ENCODE measurements at places on chromosomes 1 and 21.

GRCh38 chr21:38921511-38922251 is 116.0 kb downstream of the ETS2 start:
- no peak for DNase-seq

- DNase-seq = peak; percentile 28
Observed at GRCh38 chr1:207243442-207244408, 77.8 kb upstream of the CD55 start.

DNA sequence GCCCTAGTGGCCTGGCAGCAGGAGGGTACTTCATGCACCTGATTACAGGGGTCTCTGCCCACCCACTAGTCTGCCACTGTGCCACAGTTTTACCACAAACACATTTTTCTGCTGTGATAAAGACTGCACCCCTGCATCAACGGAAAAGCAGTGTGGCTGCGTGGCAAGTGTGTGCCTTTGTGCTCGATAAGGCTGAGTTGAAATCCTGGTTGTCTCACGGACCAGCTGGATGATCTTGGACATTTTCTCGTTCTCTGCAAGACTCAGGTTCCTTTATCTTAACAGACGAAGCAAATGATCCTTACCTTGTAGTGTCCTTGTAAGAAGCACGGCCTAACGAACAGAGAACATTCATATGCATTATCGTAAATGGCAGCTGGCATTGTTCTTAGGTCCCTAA is 10.2 kb downstream of the GRHL3 start:
- no peak for DNase-seq

GRCh38 chr1:95138223-95138622 is 21.1 kb downstream of the TLCD4 start:
- no peak for DNase-seq

- DNase-seq = no peak
Observed at GRCh38 chr1:74470251-74470650, 42.2 kb downstream of the LRRC53 start.

GRCh38 chr1:93824834-93825233 is 54.2 kb downstream of the DNTTIP2 start:
- DNase-seq = no peak

DNA sequence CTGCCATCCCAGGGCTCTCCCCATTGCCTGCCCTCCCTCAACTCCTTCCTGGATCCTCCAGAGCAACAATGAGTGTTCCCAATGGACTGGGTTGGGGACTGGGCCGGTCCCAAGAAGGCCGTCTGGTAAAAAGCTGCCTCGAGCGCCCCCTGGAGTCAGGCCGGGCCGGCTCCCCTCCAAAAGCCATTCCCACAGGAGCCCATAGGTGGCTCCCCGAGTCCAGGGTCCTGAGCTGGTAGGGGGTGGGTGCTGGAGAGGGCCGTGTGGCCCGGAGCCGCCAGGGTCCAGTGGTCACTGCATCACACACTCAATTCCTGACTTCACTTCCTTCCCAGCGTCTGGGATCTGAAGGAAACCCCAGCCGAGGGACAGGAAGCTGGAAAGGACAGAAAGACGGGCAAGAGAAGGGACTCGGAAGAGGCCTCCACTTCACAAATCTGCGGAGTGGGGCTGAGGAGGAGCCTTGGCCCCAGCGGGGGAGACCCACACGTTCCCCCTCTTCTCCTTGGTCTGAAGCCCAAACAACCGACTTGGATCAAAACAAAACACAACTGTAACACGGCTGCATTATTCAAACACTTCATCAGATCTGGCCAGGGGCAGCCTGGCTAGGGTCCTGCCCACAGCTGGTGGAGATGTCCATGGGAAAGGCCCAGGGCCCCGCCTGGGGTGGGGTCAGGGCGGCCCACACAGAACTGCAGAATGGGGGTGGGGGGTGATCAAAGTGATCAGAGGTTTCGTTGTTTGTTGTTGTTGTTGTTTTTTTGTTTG is 10.9 kb upstream of the ALDH4A1 start:
- peak; percentile 74 for DNase-seq

DNA sequence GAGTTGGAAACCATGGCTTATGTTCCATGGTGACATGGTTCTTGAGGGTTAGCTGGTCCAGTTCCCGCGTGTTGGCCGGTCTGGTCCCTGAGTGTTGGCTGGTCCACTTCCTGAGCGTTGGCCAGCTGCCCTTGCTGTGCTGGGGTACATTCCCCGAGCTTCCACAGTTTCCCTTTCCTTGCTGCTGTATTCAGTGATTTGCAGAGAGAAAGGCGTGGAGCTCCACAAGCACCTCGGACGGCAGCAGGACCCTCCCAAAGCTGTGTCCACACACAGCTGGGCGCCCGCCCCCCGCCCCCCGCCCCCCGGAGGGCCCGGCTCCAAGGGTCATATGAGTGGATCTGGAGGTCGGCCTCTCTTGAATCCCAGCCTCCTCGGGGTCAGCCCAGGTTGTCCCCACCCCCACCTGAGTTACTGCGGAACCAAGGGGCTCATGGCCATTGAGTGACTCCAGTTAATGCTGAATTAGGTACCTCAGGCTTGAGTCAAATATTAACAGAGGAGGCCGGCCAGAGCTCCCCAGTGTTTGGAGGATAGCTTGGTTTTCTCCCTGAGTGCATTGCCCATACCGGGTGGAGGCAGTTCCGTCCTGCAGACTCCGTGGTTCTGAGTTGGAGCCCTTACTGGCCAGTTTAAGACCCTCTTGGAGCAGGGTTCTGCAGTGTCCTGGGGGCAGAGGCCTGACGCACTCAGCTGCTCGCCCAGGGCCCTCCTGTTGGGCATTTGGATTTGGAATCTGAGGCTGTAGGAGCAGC is 18.4 kb downstream of the COL18A1 start:
- DNase-seq = no peak

DNA sequence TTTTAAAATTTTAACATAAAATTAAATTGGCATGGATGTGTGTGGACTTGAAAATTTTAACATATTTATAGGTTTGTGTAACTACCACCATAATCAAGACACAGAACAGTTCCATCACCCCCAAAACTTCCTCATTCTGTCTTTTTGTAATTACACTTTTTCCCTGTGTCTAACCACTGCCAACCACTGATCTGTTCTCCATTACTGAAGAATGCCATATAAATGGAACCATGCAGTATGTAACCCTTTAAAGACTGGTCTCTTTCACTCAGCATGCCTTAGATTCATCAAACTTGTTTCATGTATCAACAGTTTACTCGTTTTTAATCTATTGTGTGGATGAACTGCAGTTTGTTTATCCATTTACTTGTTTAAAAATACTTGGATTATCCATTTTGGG is 13.0 kb upstream of the AHCYL1 start:
- no peak for DNase-seq

- DNase-seq = no peak
Observed at GRCh38 chr1:66767626-66768025, 15.4 kb downstream of the DYNLT5 start.

DNA sequence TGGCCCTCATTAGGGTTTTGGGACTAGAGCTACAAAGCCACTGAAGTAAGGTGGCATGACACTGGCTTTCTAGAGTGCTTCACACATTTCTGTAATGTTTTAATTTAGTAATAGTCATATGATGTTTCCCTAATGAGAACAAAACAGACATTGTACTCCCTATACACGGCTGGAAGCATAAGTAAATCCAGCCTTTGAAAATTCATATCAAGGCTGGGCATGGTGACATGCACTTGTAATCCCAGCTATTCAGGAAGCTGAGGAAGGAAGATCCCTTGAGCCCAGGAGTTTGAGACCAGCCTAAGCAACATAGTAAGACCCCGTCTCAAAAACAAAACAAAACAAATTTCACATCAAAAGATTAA is 7.4 kb downstream of the USP48 start:
- DNase-seq = no peak

DNA sequence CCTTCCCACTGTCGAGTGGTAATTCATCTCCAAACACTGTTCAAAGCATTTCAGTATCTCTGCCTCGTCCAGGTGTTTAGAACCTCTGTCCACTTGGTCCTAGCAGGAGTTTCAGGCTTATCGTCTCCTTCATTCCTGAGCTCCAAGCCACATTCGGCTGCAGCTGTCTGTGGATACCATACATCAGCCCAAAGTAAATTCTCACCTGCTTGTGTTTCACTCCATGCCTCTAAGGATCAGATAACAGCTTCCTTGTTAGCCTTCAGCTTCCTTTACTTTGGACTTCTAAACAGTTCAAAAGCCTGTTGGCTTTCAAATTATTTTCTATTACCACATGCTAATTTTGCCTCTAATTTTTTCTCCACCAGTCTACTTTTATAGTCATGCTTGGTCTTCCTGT is 219.0 kb upstream of the L1TD1 start:
- DNase-seq = no peak

- peak; percentile 12 for DNase-seq
Observed at GRCh38 chr1:168637350-168637991, 61.1 kb downstream of the XCL1 start.

- peak; percentile 60 for DNase-seq
Observed at GRCh38 chr1:63908016-63908415, 134.2 kb downstream of the ROR1 start.

GRCh38 chr1:28309702-28310101 is 19.1 kb upstream of the MED18 start:
- DNase-seq = no peak

GRCh38 chr1:214022229-214022791 is 34.5 kb downstream of the PROX1 start:
- no peak for DNase-seq

GRCh38 chr1:155978973-155979429 is 654 bp upstream of the ARHGEF2 start:
- DNase-seq = peak; percentile 32

DNA sequence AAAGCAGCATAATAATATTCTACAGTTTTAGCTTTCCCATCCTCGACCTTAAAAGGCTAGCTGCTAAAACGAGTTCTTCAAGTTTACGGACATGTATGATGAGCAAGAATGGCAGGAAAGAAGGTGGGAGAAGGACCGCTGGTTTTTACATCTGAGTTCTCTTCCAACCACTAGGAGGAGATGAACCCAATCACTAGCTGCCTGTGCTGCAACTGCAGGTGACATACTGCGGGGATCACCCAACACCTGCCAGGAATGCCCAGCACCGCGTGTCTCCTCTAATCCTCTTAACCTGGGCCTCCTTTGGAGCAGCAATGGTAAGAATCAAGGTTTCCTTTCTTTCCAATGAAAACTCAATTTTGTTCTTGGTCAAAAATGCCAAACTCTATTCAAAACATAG is 23.5 kb downstream of the TOR3A start:
- DNase-seq = no peak

DNA sequence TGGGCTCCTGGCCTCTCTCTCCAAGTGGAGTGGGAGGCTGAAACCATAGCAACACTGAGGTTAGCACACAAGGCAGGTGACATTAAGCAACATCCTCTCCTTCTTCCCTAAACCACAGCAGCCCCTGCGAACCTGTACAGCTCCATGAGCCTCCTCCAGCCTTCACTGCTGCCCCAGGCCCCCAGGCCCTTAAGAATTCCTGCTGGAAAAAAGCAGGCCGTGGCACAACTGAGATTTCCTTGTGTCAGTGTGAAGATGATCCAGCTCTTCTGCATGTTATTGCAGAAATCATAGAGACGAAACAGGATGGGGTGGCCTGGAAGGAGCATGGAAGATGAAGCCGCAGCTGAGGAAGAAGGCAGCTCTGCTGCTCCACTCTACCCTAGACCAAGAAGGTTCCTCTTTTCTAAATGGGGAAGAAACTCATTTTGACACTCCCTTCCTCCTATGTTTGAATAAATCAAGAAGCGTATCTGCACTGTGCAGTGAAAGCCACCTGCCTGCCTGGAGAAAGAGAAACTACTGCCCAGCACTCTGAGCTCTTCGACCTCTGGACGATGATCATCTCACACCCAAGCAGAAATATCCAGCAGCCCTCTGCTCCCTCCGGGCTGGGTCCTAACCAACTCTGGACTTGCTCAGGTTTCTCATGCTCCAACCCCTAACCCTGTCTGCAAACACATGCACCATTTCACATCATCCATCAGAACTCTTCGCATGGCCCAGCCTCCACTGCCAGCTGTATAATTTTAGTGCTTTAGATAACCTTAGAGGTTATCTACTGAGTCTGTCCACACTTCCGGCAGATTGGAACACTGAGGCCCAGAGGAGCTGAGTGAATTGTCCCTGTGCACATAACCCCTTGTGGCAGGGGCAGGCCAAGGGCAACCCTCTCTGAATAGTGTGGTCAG is 20.7 kb downstream of the SH3BP5L start:
- no peak for DNase-seq

GRCh38 chr21:37032293-37032692 is 25.8 kb downstream of the RIPPLY3 start:
- no peak for DNase-seq

DNA sequence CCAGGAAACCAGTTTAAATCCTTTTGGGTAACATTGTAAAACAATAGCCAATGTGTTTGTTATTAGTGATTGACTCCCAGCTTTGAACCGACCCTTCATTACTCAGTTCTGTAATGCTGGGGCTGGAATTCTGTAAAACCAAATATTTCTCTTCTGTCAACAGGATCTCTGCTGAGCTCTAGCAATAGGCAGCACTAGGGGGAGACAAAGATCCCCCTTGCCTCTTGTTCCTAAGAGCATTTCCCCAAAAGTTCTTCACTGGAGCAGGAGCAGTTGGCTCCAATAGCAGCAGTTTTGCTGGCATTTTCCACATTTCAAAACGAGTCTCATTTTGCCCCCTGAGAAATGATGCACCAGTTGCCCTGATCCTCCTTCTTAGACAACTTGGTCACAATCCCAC is 1671.1 kb downstream of the MRPL39 start:
- DNase-seq = no peak

DNA sequence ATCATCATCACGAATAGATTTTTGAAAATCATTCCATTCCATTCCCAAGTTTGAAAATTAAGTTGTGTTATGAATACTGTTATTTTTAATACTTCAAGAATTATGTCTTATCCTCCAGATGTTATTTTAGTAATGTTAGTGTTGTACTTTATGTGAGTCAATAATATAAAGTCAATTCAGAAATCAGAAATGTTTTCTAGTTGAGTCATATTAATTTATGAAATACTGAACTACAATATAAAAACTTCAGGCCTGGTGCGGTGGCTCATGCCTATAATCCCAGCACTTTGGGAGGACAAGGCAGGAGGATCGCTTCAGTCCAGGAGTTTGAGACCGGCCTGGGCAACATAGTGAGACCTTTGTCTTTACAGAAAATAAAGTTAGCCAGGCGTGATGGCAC is 38.4 kb upstream of the GPR25 start:
- no peak for DNase-seq

DNA sequence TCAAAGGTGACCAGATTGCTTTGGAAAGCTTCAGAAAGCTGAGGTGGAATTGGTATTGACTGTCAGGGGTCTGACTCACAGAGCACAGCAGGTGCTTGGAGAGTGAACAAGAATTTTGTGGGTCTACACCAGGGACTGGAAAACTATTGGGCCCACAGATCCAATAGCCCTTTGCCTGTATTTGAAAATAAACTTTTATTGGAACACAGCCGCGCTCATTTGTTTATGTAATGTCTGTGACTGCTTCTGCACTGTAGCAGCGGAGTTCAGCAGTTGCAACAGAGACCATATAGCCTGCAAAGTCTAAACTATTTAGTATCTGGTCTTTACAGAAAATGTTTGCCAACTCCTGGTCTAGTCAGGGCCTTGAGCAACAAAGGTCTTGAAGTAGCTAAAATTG is 315.6 kb downstream of the NFIA start:
- peak; percentile 29 for DNase-seq

DNA sequence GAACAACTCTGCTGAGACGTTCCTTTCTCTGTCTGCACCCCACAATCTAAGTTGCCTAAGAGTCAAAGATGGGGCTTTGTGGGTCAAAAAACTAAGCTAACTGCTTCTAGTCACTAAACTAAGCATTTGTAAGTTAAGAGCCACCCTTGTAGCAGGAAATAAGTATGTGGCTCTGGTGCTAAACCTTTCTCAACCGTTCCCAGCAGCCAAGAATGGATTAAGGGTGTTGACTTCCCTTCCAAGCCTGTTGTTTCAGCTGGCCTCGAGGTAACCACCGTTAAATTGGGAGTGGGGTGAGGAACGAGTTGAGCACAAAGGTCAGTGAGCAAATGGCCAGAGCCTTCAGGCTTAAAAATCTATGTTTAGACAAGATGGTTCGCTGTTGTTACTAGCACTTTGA is 169.1 kb downstream of the TRIM33 start:
- no peak for DNase-seq
